ENCODE measurements at places on chromosomes 4 and X.

- no peak overlapping the region for H3K4me3 ChIP-seq
- no peaks in the 10 kb centered on the region for H3K36me3 ChIP-seq
Measured at GRCh38 chrX:26918631-26919030, 544.5 kb downstream of the PPP4R3C start.

GRCh38 chr4:175071123-175071522, 153.0 kb downstream of the ADAM29 start:
- no peaks in the 10 kb centered on the region for H3K4me1 ChIP-seq
- no peak overlapping the region for H3K4me3 ChIP-seq
- DNase-seq: no peak
- H3K27ac ChIP-seq: no peak overlapping the region
- H3K27me3 ChIP-seq: no peaks in the 10 kb centered on the region
- H3K36me3 ChIP-seq: no peaks in the 10 kb centered on the region

- no peaks in the 10 kb centered on the region for H3K36me3 ChIP-seq
- no peaks in the 10 kb centered on the region for H3K4me1 ChIP-seq
- H3K27ac ChIP-seq: no peak overlapping the region
- no peaks in the 10 kb centered on the region for H3K27me3 ChIP-seq
Measured at GRCh38 chrX:138349351-138349750, 362.2 kb downstream of the FGF13 start.

DNA sequence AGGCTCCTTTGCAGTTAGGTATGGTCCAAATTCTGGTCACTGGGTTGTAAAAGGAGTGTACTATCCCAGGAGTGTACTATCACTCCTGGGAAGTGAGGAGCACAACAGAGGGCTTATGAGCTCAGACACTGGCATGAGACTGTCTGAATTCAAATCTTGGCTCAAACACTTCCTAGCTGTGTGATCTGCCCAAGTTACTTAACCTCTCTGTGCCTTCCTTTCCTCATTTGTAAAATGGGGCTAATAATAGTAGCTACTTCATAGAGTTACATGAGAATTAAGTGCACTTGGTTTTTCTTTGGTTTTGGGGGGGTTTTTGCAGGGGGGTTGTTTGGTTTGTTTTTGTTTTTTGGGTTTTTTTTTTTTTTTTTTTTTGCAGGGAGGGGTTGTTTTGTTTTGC, 152.0 kb downstream of the BCOR start:
- no peaks in the 10 kb centered on the region for H3K36me3 ChIP-seq
- no peaks in the 10 kb centered on the region for H3K4me1 ChIP-seq
- H3K27me3 ChIP-seq: no peaks in the 10 kb centered on the region
- H3K4me3 ChIP-seq: no peak overlapping the region

GRCh38 chrX:136529795-136530194, 2.2 kb upstream of the VGLL1 start:
- no peaks in the 10 kb centered on the region for H3K36me3 ChIP-seq
- no peaks in the 10 kb centered on the region for H3K27me3 ChIP-seq
- DNase-seq: no peak

GRCh38 chrX:38560776-38561125, 591 bp upstream of the TSPAN7 start:
- DNase-seq: no peak
- H3K27ac ChIP-seq: peak overlapping the region; percentile 51
- H3K4me3 ChIP-seq: peak overlapping the region; percentile 61
- H3K4me1 ChIP-seq: no peaks in the 10 kb centered on the region
- no peaks in the 10 kb centered on the region for H3K27me3 ChIP-seq

- H3K4me1 ChIP-seq: no peaks in the 10 kb centered on the region
- DNase-seq: no peak
- no peak overlapping the region for H3K27ac ChIP-seq
- H3K4me3 ChIP-seq: no peak overlapping the region
- no peaks in the 10 kb centered on the region for H3K27me3 ChIP-seq
Measured at GRCh38 chrX:132508834-132509233, 20.0 kb upstream of the MBNL3 start.

DNA sequence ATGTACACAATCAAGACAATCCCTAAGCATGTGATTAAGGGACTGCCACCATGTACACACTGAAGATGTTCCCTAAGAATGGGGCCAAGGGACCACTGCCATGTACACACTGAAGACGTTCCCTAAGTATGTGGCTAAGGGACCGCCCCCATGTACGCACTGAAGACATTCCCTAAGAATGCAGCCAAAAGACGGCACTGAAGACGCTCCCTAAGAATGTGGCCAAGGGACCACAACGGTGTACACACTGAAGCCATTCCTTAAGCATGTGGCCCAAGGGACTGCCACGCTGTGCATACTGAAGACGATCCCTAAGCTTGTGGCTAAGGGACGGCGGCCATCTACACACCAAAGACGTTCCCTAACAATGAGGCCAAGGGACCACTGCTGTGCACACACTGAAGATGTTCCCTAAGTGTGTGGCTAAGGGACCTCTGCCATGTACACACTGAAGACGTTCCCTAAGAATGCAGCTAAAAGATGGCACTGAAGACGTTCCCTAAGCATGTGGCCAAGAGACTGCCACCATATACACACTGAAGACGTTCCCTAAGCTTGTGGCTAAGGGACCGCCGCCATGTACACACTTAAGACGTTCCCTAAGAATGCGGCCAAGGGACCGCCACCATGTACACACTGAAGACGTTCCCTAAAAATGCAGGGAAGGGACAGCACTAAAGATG, 26.4 kb downstream of the DHRSX start:
- no peak for DNase-seq
- no peaks in the 10 kb centered on the region for H3K4me1 ChIP-seq
- H3K27ac ChIP-seq: no peak overlapping the region
- no peaks in the 10 kb centered on the region for H3K36me3 ChIP-seq

DNA sequence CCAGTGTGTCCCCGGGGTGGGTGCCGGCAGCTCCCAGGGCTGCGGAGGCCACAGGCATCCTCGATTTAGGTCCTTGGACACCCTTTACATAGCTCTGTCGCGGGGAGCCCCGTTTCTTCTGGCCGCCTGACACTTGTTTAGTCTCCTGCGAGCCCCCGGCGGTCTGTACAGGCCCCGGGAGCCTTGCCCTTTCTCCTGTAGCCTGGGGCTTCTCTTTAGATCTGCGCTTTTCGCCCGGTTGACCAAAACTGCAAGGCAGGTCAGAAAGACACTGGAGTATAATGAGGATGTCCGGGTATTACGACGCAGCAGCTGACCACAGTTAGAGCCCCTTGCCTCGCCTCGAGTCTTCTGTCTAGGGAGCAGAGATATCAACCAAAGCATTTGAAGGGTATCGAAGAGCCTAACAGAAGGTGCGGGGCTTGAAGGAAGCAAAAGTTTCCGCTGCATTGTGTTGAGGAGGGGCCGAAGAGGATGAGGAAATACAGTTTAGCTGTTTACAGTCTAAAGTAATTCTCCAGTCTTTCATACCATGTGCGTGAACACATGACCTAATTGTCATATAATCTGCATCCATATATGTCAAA, 479 bp downstream of the BRCC3 start:
- no peaks in the 10 kb centered on the region for H3K27me3 ChIP-seq
- DNase-seq: peak; percentile 30
- peak overlapping the region; percentile 82 for H3K27ac ChIP-seq

GRCh38 chrX:78796916-78797315, 49.4 kb downstream of the LPAR4 start:
- no peak for DNase-seq
- H3K36me3 ChIP-seq: no peaks in the 10 kb centered on the region
- H3K4me1 ChIP-seq: no peaks in the 10 kb centered on the region
- no peak overlapping the region for H3K27ac ChIP-seq
- no peaks in the 10 kb centered on the region for H3K27me3 ChIP-seq

GRCh38 chrX:74613370-74614092, 893 bp downstream of the RLIM start:
- H3K4me3 ChIP-seq: peak overlapping the region; percentile 79
- peaks cover 6% of the 10 kb centered on the region for H3K4me1 ChIP-seq
- H3K36me3 ChIP-seq: peaks cover 4% of the 10 kb centered on the region
- DNase-seq: no peak

DNA sequence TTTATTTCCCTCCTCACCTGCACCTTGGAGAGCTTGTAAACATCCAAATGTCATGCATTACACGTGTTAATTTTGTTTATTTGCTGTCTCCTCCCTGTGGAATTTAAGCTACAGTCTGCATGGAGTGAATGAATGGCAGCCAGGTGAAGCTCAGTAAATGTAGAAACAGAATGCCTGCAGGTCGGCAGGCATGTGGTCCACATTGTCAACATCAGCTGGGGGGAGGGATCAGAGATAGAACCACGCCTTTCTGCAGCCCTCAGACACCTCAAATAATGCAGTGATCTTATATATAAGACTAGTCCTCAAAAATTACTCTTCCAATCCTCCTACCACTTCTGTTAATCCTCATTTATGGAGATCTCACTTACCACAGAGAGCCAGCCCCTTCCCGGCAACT, 131.2 kb upstream of the KIT start:
- H3K27ac ChIP-seq: no peak overlapping the region
- no peaks in the 10 kb centered on the region for H3K4me1 ChIP-seq
- no peak overlapping the region for H3K4me3 ChIP-seq
- H3K27me3 ChIP-seq: no peaks in the 10 kb centered on the region
- no peaks in the 10 kb centered on the region for H3K36me3 ChIP-seq

DNA sequence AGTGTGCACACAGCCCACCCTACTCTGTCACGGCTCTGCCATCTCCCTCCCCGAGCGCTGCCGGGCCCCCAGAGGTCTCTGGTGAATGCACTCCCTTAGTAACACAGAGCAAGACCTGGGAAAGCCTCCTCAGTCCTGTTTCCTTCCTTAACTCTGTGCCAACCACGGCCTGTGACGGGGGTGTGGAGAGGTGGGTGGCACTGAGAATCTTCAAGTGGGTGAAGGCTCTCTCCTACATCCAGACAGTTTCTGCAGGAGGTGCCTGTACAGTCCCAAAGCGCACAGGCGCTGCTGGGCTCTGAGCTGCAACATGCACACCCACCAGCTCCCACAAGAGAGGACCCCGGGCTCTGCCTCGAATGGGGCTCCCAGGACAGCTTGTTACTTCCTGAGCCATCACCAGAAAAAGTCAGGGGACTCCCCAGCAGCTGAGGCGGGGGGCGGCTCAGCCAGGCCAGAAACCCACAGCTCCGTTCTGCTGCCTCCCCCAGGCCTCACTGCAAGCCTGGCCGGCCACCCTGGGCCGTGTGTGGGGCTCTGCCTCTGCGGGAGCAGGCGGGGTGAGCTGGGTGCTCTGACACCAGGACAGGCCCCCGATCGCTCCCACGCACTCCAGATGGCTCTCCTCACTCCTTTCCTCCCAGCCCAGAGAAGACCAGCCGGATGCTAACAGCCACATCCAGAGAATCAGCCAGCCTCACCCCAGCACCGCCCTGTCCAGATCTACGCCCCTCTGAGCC, 29.7 kb downstream of the FAM53A start:
- no peaks in the 10 kb centered on the region for H3K27me3 ChIP-seq
- no peak overlapping the region for H3K4me3 ChIP-seq
- H3K4me1 ChIP-seq: no peaks in the 10 kb centered on the region
- H3K36me3 ChIP-seq: no peaks in the 10 kb centered on the region

DNA sequence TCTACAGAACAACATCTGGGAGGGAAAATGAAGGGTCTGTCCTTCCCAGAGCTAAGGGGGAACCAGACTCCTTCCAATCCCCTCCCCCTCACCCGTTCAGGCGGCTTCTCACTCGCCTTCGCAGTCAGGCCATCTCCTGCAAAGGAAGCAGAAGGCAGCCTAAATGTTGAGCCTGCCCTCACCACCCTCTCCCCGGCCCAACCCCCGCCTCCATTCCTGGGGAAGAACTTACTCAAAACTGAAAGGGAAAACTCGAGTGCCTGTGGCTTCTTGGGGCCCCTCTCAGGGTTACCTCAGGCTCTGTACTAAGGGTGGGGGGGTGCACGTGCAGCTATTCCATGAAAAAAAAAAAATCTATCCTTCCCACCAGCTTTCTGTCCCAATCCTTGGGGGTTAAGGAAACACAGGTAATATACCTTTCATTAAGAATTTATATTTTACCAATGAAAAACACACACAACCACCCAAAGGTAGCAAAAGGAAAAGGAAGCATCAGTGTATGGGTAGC, 2.4 kb downstream of the ZMYM3 start:
- H3K27me3 ChIP-seq: no peaks in the 10 kb centered on the region
- H3K27ac ChIP-seq: peak overlapping the region; percentile 14
- no peak for DNase-seq
- H3K4me1 ChIP-seq: no peaks in the 10 kb centered on the region

GRCh38 chr4:152374606-152375285, 161.1 kb downstream of the FBXW7 start:
- H3K4me3 ChIP-seq: no peak overlapping the region
- no peaks in the 10 kb centered on the region for H3K36me3 ChIP-seq
- no peak for DNase-seq

Data from naive thymus-derived CD4-positive, alpha-beta T cell (primary cell).